ENCODE measurements at places on chromosomes 12 and 14. TPM values are rescaled to one million over a fixed set of nuclear protein-coding genes. Genes with fewer than 3 reads are reported as not detected.

DNA sequence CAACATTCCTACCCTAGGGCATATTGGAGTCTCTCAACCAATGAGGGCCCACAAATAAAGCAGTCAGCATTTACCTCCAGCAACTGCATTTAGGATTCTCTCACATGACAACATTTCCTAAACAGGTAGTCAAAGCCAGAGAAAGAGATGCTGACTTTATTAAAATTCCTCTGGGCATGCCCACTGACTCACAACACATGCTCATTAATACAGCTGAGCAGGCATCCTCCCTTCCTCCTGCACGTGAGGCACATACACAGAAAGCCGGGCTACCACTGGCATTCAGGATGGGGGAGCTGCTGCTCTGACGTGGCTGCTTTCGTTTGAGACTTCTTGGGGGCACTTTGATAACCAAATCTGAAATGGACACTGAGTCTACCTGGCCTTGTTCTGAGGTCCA, 174.1 kb downstream of the NRXN3 start:
- no peak for DNase-seq
- H3K36me3 ChIP-seq: no peaks in the 10 kb centered on the region
- no peak overlapping the region for H3K27ac ChIP-seq
- no peaks in the 10 kb centered on the region for H3K27me3 ChIP-seq

- H3K27ac ChIP-seq: peak overlapping the region; percentile 93
- H3K4me3 ChIP-seq: peak overlapping the region; percentile 84
- peaks cover 6% of the 10 kb centered on the region for H3K4me1 ChIP-seq
- DNase-seq: no peak
- H3K27me3 ChIP-seq: no peaks in the 10 kb centered on the region
Measured at GRCh38 chr12:132986885-132987225, 688 bp downstream of the ZNF26 start.

DNA sequence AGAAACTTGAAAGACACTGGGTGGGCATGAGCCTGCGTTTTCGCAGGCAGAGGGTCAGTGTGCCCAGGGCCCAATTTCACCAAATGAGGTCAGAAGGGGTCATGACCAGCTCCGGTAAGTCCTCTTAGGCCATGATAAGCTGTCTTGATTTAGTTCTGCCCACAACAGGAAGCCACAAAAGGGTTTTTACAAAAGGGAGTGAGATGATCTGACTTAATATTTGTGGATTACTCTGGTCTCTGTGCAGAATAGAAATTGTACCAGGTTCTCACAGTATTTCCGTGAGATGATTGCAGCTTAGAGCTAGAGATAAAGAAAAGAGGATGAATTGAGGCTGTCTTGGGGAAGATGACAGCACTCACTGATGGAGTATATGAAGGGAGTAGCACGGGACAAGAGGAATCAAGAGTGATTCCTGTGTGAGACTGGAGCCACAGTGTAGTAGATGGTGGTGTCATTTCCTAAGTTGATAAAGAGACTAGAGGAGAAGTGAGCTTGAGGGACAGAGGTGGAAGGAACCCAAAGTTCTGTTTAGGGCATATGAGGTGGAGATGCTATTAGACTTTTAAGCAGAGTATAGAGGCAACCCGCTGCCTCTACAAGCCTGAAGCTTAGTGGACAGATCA, 288.3 kb upstream of the AMIGO2 start:
- no peaks in the 10 kb centered on the region for H3K36me3 ChIP-seq
- H3K27ac ChIP-seq: no peak overlapping the region
- H3K27me3 ChIP-seq: no peaks in the 10 kb centered on the region
- no peak for DNase-seq
- H3K4me3 ChIP-seq: no peak overlapping the region
- H3K4me1 ChIP-seq: no peaks in the 10 kb centered on the region

DNA sequence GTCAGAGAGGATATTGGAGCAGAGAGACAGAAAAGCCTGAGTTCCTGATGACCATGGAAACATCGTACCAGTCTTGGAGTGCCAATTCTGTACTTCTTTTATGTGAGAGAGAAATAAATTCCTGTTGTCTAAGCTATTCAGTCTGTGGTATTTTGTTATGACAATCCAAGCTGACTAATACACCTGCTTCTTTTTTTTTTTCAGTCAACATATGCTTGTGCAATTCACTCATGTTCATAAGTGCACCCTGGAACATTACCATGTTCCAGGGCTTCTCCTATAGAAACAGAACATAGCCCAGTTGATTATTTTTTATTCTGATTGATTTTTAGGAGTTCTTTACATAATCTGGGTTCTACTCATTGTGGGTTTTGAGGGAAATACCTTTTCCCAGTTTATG, 1.7 kb upstream of the CHPT1 start:
- DNase-seq: no peak
- no peaks in the 10 kb centered on the region for H3K36me3 ChIP-seq
- H3K4me1 ChIP-seq: peaks cover 16% of the 10 kb centered on the region
- H3K4me3 ChIP-seq: peak overlapping the region; percentile 99

GRCh38 chr14:51576117-51576430, 75.6 kb upstream of the FRMD6 start:
- DNase-seq: no peak
- no peaks in the 10 kb centered on the region for H3K27me3 ChIP-seq
- H3K4me3 ChIP-seq: no peak overlapping the region
- no peaks in the 10 kb centered on the region for H3K36me3 ChIP-seq
- H3K4me1 ChIP-seq: no peaks in the 10 kb centered on the region
- H3K27ac ChIP-seq: no peak overlapping the region

FAM181A gene
- not detected for total RNA-seq

DNA sequence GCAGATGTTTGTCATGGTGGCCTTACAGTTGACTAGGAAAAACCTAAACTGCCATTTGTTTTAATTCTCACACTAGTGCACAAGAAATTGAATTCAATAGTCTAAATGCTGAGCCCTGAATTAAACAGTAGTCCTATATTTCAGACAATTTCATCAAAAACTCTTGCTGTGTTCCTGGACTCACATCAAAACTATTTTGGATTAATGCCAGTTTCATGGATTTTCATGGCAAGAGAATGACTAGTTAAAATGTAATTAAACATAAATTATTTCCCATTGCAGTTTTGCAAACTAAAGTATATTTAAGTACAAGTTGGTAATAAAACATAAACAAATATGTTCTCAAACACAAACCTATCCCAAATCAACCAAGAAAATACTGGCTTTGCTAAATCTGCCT, 468.0 kb upstream of the PRICKLE1 start:
- H3K36me3 ChIP-seq: no peaks in the 10 kb centered on the region
- no peak overlapping the region for H3K4me3 ChIP-seq
- no peaks in the 10 kb centered on the region for H3K27me3 ChIP-seq

DNA sequence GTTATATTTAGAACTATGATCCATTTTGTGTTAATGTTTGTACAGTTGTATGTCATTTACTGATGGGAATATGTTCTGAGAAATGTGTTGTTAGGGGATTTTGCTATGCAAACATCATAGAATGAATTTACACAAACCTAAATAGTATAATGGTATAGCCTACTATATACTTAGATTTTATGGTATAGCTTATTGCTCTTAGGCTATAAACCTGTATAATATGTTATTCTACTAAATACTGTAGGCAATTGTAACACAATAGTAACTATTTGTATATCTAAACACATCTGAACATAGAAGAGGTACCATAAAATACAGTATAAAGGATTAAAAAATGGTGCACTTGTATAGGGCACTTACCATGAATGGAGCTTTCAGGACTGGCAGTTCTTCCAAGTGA, 105.4 kb upstream of the GRIN2B start:
- no peak overlapping the region for H3K4me3 ChIP-seq
- H3K27me3 ChIP-seq: no peaks in the 10 kb centered on the region
- no peaks in the 10 kb centered on the region for H3K36me3 ChIP-seq
- no peak overlapping the region for H3K27ac ChIP-seq
- no peaks in the 10 kb centered on the region for H3K4me1 ChIP-seq
- no peak for DNase-seq

- no peaks in the 10 kb centered on the region for H3K4me1 ChIP-seq
- H3K36me3 ChIP-seq: no peaks in the 10 kb centered on the region
- no peak overlapping the region for H3K27ac ChIP-seq
- H3K4me3 ChIP-seq: no peak overlapping the region
Measured at GRCh38 chr12:117367006-117367638, 5.7 kb upstream of the NOS1 start.

DNA sequence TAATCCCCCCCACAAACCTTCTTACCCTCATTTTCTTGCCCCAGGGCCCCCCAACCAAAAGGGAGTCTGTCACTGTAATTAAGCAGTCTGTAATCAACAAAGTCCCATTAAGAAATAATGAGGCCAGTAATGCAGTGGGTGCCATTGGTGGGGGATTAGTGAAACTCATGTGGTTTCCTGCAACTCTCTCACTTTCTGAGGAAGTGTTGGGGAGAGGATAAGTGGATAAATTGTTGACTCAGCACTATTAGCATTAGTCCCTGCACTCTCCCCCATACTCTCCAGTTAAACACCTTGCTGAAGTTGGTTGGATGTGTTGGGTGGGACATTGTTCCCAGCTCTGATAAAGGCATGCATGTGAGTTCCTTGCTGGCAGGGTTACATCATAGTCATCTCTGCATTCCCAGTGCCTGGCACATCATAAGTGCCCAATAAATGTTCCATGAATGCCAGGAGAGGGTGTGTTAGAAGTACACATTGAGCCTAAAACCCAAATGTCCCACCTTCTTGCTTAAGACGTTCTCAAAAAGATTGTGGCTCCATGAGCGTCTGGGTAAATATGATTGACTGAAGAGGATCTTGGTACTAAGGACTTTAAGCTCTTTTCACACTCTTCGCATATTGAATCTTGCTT, 45.8 kb upstream of the HOXC13 start:
- H3K27me3 ChIP-seq: no peaks in the 10 kb centered on the region
- H3K27ac ChIP-seq: no peak overlapping the region
- no peak for DNase-seq
- no peaks in the 10 kb centered on the region for H3K36me3 ChIP-seq
- H3K4me1 ChIP-seq: no peaks in the 10 kb centered on the region

GRCh38 chr12:52956987-52957386, 8.1 kb downstream of the KRT18 start:
- no peak overlapping the region for H3K4me3 ChIP-seq
- no peaks in the 10 kb centered on the region for H3K36me3 ChIP-seq
- no peak overlapping the region for H3K27ac ChIP-seq
- H3K27me3 ChIP-seq: no peaks in the 10 kb centered on the region
- no peak for DNase-seq

Data from ascending aorta (tissue), 2 donors.